Smooth muscle cell of the pulmonary artery (primary cell): ENCODE measurements at places on chromosomes 6 and 20. TPM values are rescaled to one million over a fixed set of nuclear protein-coding genes. Genes with fewer than 3 reads are reported as not detected.

The PACRG gene
- total RNA-seq, result 0.20 TPM in 1 of 2 replicates, not detected in the other

The GPX6 gene
- not detected in 2 replicates for total RNA-seq

The C20orf141 gene
- not detected in 2 replicates for total RNA-seq

The RAET1L gene
- not detected in 2 replicates for total RNA-seq

The COL21A1 gene
- total RNA-seq, result 1.6 and 23.1 TPM in 2 replicates

The RING1 gene
- total RNA-seq, result 33.2 and 33.3 TPM in 2 replicates

The RAB23 gene
- total RNA-seq, result 46.0 and 54.3 TPM in 2 replicates

The CGA gene
- total RNA-seq, result not detected in 2 replicates

The ADGRF1 gene
- not detected in 2 replicates for total RNA-seq

The MYLK2 gene
- 0.07 and 0.10 TPM in 2 replicates for total RNA-seq

The PM20D2 gene
- 2.1 and 5.0 TPM in 2 replicates for total RNA-seq

The C6orf163 gene
- total RNA-seq, result 1.2 and 1.7 TPM in 2 replicates
